ENCODE measurements at places on chromosomes 2 and 18.
A peak's percentile ranks its signal among the peaks of the same experiment; 100 is the strongest.

DNA sequence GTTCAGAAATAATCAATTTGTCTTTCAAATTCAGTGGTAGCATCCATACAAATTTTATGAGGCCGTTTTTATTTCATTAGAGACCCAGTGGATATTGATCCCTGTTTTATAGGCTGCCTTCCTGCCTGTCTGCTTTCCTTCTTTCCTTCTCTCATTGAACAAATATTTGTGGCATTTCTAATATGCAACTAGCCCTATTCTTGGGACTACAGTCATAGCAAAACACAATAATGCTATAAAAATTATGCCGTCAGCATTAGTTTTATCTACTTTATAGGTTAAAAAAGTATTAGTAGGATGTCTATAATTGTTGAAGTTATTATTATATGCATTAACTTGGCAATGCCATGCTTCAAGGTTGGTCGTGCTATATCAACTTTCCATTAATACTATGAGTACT lies 2037.8 kb upstream of the LRRTM1 start:
- no peak for ATAC-seq

DNA sequence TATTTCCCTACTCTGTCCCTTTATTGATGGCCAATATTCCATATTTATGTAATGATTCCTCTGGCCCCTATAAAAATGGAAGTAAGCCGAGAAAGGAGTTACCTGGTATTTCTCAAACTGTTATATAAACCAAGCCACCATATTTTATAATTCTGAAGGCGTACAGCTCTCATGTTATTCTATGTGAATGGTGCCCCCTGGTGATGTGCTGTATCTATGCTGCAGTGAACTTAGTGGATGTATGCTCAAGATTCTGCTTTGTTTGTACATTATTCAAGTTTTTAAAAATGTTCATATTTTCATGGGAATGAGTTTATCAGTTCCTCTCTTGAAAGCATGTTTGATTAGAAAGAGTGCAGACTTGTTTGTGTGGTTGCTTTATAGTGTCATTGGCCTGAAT lies 194.5 kb upstream of the LRRTM1 start:
- no peak for ATAC-seq

- no peak for ATAC-seq
Observed at GRCh38 chr2:217632043-217632442, 370.8 kb downstream of the TNS1 start.

DNA sequence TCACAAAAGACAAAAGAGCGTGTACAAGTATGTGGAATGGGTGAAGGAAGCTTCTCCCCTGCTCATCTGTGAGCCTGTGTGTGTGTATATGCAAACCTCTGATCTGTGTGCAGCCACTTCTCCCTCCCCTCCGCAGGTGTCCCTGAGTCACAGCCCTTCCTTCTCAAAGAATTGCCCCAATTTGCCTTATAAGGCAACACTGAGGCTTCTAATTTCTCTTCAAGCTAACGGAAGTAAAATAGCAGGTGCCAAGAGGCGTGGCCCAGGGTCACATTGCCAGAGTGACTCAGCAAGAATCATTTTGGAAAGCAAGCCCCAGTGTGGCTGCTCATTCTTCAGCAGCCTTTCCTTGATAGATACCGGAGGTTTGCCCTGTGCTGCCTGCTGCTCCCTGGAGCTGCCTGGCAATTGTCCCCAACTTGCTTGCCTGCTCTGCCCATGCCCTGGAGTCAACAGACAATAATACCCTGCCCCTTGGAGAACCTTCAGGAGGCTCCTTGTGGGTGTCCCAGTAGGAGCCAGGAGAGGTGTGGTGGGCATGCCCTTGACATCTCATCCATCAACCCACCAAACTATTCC lies 37.3 kb upstream of the BMP10 start:
- ATAC-seq: peak; percentile 96

- ATAC-seq: no peak
Observed at GRCh38 chr2:145689277-145689676, 1169.4 kb upstream of the ZEB2 start.
